Thyroid gland (tissue), 4 donors: ENCODE measurements at places on chromosomes 6 and 20. TPM values are rescaled to one million over a fixed set of nuclear protein-coding genes. Genes with fewer than 3 reads are reported as not detected.

GRCh38 chr20:21315138-21315537, 12.0 kb downstream of the XRN2 start:
- no peak overlapping the region for H3K4me3 ChIP-seq
- no peaks in the 10 kb centered on the region for H3K27me3 ChIP-seq
- H3K36me3 ChIP-seq, result no peaks in the 10 kb centered on the region

- no peak overlapping the region for H3K4me3 ChIP-seq
- no peak overlapping the region for H3K27ac ChIP-seq
- DNase-seq, result no peak
- H3K36me3 ChIP-seq, result no peaks in the 10 kb centered on the region
- H3K27me3 ChIP-seq, result no peaks in the 10 kb centered on the region
These were observed 151.6 kb downstream of the EPM2A start for GRCh38 chr6:145583753-145584152.

Gene IL17A
- not detected for total RNA-seq

GRCh38 chr20:38935285-38935684, 9.1 kb downstream of the FAM83D start:
- no peak overlapping the region for H3K27ac ChIP-seq
- H3K4me3 ChIP-seq, result no peak overlapping the region
- H3K36me3 ChIP-seq, result no peaks in the 10 kb centered on the region
- DNase-seq, result no peak

- H3K36me3 ChIP-seq, result no peaks in the 10 kb centered on the region
- no peak overlapping the region for H3K27ac ChIP-seq
- no peaks in the 10 kb centered on the region for H3K4me1 ChIP-seq
- H3K4me3 ChIP-seq, result no peak overlapping the region
- no peak for DNase-seq
- H3K27me3 ChIP-seq, result no peaks in the 10 kb centered on the region
These were observed 9.1 kb downstream of the SMAP1 start for GRCh38 chr6:70676821-70677220.
